ENCODE measurements at places on chromosomes 3 and 15.
A peak's percentile ranks its signal among the peaks of the same experiment; 100 is the strongest.

DNA sequence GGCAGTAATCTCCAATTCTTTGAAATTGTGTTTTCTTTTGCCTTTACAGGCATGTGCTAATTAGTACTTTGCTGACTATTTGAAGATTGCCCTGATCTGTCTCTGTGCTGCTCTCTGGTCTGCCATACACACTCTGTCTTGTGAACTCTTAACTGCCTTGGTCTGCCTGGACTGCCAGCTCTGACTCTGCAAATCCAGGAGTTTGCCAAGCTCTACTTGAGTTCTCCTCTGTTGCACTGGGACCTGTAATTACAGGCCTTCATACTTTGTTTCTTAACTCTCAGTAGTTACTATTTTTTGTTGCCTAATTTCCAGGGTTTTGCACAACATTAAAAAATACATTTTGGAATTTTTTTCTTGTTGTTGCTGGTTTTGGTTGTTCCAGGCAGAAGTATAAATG, 155.0 kb downstream of the RSRC1 start:
- DNase-seq: no peak

DNA sequence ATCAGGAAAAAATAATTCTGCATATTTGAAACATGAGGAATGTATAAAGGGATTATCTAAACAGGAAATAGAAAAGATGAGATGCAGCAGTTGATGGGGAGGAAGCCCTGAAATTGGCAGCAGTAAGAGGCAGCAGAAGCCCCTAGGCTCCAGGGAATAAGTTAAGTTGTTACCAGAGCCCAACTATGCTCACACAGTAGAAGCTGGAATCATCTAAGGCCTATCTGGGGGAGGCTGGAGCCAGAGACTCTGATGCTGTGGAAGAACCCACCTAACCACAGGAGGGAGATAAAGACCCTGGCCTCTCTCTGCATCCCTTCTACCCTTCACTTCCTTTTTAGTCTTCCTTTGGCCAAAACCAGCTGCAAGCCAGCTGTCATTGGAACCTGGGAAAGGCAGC, 519.7 kb downstream of the DIPK2A start:
- no peak for DNase-seq

- DNase-seq: no peak
These were observed 44.8 kb downstream of the POLR2M start for GRCh38 chr15:57751177-57751800.

DNA sequence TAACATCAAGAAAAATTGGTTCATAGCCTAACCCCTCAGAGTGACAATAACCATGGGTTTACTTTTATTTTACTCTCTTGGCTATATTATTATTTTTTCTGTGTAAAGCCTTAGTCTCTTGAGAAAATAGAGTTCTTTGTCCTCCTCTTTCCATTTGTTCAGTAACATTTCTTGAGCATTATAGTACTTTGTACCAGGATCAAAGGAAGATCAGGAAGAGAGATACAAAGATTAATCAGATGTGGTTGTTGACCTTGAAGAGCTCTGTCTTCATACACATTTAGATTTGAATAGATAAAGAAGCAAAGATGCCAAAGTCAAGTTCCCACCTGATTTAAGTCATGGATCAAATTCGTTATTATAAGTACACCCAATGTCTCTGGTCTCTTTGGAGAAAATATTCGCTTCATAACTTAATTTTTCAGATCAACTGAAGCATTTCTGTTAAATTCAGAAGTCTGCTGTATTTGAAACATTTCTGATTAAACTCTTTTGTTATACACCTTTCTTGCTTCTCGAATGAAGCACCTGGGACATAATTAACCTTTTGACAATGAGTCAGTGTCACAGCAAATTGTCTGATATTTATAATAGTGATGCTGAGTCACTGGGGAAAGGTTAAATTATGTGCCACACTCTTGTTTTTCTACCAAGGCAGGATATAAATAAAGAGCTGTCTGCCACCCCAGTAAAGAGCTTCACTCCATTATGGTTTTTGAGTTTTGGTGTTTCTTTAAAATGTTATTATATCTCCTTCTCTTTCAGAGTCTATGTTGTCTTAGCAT, 100.2 kb downstream of the GHSR start:
- no peak for DNase-seq

- DNase-seq: no peak
These were observed 18.5 kb downstream of the MIX23 start for GRCh38 chr3:122364490-122364889.

DNA sequence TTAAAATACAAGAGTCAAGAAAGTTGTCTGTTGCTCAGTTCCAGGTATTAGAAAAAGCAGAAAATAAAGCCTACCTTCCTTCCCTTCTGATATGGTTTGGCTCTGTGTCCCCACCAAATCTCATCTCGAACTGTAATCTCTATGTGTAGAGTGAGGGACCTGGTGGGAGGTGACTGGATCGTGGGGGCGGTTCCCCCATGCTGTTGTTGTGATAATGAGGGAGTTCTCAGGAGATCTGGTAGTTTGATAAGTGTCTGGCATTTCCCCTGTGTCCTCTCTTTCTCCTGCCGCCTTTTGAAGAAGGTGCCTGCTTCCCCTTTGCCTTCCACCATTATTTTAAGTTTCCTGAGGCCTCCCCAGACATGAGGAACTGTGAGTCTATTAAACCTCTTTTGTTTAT, 288.8 kb upstream of the LMCD1 start:
- no peak for DNase-seq

DNA sequence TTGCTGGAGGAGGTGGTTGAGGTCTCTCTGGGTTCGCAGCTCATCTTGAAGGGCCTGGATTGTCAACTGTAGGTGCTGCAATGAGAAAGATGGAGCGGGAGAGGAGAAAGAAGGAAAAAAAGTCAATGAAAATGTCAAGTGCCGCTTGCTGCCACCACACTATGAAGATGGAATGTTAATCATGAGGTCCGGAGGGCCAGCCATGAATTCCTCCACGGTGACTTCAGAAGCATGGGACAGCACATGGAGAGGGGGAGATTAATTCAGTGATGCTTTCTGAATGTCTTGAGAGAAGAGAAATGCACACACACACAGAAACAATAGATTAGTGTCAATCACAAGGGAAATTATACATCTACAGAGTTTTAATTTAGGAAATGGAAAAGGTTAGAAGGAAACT, 171.9 kb downstream of the ERC2 start:
- DNase-seq: no peak

- DNase-seq: no peak
These were observed 231.0 kb downstream of the SNRPN start for GRCh38 chr15:25185791-25186190.

DNA sequence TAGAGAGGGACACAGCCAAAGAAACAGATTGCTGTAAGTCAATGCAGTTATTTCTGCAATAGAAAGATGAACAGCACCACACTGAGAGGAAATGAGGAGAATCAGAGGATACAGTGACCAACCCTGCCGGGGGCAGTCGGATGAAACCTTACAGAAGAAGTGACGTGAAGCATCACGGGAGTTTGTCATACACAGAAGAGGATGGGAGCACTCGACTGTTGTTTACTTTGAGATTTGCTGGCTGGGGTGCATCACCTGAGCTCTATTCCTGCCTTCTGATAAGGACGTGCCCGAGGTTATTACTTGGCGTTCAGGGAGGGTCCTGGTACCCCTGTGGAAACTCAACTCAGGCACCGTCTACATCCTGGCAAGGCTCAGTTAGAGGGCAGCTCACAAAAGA, 45.4 kb downstream of the MAGEF1 start:
- DNase-seq: no peak

GRCh38 chr15:47364230-47365141, 352.8 kb upstream of the SEMA6D start:
- no peak for DNase-seq

GRCh38 chr3:47469616-47470015, 6.1 kb downstream of the SCAP start:
- DNase-seq: no peak

GRCh38 chr3:108518895-108519294, 8.5 kb upstream of the MYH15 start:
- DNase-seq: no peak

DNA sequence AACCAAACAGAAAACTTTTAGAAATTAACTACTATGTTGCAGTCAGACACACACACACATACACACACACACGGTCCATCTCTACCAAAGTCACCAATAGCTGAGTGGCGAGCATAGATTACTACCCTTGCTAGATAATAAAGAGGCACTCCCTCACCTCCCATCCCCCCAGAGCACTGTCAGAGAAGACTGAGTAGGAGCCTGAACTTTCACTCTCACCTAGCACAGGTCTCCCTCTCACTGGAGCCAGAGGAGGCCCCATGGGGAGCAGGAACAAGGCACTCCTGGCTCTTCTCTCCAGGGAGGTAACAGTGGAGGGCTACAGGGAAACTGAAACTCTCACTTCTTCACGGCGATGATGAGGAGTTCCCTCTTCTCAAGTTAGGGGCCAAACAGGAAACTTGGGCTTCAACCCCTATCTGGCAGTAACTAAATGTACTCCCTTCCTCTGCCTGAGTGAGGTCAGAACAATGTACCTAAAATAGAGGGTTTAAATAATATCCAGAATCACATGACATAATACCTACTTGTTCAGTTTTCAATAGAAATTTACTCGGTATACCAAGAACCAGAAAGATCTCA, 975.3 kb upstream of the GBE1 start:
- DNase-seq: no peak

GRCh38 chr3:155730843-155731242, 14.0 kb downstream of the PLCH1 start:
- DNase-seq: no peak

- DNase-seq: no peak
These were observed 50.0 kb upstream of the CDAN1 start for GRCh38 chr15:42786978-42787377.

DNA sequence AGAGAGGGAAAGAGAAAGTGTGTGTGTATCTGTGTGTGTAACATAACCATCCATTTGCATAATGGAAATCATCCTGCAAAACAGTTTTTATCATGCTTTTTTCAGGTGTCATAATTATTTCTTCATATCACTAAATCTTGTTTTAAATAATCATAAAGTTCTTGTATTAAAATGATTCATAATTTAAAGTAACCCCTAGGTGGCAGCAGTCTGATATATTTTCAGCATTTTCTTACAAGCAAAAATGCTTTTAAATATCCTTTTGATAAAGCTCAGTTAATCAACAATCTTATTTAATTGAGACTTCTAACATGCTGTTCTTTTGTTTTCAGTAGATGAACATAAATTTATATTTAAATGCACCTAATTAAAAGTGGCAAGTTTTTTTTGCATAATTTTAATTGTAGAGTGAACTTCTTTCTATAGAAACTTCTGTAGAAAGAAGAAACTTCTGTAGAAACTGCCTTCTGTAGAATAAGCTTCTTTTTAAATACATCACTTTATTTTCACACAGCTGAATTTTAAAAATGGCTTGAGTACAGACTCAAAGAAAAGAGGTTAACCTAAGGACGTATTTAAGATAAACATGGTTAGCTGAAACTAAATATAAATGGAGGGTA, 72.5 kb downstream of the OPA1 start:
- peak; percentile 28 for DNase-seq

- DNase-seq: no peak
These were observed 63.1 kb downstream of the EDEM1 start for GRCh38 chr3:5250467-5251195.
